H7 (cell line): ENCODE measurements at places on chromosomes 1 and 21.

DNA sequence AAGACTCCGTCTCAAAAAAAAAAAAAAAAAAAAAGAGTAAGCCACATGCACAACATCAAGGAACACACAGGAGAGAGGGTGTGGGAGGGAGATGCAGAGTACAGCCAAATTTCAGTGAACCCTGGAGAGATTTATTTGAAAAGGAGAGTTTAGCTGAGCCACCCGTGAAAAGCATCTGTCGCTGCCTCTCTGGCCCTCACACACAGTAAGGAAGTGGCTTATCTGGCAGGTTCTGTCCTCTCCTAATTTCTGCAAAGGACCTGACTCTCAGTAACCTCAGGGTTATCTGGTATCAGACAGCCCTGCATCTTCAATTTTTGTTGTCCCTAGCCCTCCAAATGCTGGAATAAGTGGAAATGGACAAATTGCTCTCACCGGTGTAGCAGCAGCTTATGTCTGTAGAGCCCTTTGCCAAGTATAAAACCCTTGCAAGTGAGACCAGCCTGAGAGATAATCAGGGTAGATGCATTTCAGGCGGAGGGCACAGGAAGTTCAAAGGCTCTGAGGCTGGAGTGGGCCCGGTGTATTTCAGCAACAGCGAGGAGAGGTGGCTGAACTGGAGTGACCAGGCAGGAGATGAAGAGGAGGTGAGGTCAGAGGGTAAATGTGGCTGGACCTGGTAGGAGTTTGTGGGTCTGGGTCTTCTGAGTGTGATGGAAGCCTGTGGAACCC is 16.7 kb upstream of the IL10RB start:
- no peak for DNase-seq

DNA sequence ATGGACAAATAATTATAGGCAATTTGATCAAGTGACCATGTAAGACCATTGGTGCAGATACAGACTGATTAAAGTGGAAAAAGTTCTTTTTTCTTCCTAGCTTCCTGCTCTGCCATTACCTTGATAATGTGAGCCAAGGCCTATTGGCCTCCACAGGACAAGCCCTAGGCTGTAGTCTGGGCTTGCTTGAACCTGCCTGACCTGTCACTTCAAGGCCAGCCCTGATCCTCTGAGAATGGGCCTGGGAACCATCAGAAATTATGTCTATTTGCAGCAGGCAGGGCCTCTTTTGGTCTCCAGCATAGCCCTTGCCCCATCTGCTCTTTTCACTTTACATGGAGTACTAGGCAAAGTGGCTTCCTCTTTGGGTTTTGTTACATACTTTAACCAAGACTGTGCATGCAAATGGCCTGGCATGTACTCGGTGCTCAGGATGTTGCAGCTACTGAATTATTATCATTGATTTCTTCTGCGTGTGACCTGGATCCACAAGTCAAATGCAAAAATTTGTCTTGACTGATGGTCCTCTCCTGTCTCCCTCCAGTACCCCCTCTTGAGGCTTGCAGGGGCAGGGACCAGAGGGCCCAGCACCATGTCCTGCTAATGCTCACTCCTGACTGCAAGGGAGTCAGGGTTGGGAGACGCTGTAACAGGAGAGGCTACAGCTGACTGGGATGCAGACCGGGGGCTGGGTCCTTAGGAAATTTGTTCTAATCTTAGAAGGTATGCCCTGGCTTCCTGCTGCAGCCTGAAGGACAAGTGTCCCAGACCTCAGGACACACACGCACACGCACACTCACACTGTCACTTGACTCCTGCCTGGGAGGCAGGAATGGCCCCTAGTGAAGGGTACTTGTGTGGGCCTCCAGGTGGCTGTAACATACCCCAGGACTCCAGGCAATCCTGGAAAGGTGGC is 39.4 kb downstream of the RCSD1 start:
- DNase-seq, result no peak

GRCh38 chr1:247467129-247467528 is 9.2 kb upstream of the OR2B11 start:
- DNase-seq, result no peak

DNA sequence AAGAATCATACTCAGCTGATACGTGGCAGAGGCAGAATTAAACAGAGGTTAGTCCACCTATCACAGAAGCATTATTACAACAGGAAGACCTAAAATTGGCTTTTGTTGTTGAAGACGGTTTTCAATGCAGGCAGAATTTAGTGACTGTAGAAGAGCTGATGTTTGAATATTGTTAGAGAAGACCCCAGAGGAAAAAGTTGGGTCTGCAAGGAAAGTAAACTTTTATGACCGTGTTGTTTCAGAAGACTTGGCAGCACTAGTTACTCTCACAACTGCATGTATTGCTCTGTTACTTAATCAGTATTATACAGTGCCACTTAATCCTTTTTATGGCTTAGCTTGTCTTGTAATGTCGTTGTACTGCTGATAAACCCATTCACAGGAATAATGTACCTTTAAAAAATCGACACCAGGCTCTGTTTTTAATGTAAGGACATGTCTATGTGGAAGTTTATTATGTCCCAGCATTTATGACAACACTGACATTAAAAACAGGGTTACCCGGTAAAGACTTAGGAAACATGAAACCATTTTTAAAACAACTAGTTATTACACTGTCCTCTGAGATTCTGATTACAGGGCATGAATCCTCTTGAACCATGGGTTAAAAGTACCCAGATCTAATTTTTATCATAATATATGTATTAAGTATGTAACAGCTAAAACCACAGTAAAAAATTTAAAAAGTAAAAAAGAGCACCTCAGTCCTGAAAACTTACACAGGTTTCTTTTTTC is 235.4 kb downstream of the TTLL7 start:
- no peak for DNase-seq

- DNase-seq, result no peak
These were observed 34.7 kb downstream of the STYXL2 start for GRCh38 chr1:167128261-167129227.

DNA sequence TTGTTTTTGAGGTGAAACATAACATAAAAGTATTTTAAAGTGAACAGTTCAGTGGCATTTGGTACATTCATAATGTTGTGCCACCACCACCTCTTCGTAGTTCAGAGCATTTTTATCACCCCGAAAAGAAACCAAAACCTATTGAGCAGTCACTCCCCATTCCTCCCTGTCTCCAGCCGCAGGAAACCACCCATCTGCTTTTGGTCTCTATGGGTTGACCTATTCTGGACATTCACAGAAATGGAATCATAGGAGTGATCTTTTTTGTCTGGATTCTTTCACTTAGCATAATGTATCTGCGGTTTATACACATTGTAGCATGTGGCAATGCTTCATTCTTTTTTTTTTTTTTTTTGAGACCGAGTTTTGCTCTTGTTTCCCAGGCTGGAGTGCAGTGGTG is 141.2 kb downstream of the VPS13D start:
- DNase-seq, result no peak

DNA sequence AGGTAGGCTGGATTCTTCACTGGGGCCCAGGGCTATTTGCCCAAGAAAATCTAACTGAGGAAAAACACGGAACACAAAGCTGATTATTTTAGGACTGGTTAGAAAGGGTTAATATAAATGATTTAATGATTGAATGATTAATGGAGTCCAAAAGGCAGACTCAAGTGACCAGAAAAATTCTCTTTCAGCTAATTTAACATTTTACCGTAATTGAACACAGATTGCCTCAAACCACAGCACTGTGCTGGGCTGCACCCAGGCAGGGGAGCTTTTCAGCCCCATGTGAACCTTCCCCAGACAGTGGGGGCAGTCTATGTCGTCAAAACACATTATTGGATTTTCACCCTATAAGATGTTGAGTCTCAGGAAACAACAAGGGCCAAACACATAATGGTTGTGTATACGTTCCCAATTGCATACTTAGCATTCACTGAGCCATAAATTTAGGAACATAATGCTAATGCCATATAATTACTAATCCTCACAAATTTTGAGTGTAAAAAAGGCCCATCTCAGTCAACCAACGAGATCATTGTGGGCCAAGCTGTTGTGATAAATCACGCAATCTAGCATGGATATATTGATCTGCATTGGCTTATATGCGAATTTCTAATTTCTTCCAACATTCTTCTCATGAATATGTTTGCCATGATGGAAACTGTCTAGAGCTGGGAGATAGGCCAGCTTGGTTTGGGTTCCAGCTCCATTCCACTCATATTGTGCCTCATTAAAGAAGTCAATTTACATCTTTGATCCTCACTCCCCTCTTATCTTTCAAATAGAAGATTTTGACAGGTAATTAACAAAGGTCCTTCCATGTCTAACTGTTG is 27.7 kb downstream of the DSCAM start:
- DNase-seq, result no peak

GRCh38 chr1:50177994-50178393 is 69.3 kb downstream of the ELAVL4 start:
- no peak for DNase-seq

- no peak for DNase-seq
These were observed 34.9 kb upstream of the PTGFRN start for GRCh38 chr1:116874733-116875249.

- DNase-seq, result peak; percentile 69
These were observed 33.0 kb upstream of the ADARB1 start for GRCh38 chr21:45041351-45041805.

GRCh38 chr1:34829250-34829649 is 30.3 kb downstream of the SMIM12 start:
- no peak for DNase-seq

DNA sequence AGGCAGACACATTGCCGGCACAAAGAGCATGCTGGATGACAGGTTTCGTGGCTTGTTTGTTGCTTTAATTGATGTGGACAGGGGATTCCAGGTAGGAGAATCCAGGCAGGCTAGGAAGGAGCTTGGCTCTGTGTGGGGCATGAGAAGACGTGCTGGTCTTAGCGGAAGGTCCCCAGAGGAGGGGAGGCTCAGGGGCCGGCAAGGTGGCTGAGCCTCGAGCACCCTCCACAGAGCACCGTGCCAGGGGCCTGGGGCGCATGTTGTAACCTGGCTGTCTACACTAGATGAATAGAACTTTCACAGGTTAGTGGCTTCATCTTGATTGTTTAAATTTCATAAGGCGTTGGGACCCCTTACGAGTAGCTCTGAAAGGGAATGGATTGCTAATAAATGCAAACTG is 223.1 kb downstream of the CAMTA1 start:
- DNase-seq, result peak; percentile 33

DNA sequence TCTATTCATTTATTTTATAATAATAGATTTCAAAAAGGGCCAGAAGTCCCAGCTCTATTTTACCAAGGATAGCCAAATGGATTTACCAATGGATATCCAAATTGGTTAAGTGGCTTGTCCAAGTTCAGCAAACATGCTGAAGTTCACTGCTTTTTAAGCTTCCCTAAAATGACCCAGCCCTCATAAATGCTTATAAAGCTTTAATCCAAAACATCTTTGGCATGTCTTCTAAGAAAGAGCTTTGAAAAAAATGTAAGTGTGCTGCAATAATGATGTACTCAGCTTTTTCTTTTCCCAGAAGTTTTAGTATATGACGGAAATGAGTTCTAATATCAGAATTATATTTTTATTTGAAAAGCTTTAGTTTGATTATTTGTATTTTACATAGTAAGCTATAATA is 451.5 kb upstream of the ADAMTS5 start:
- DNase-seq, result no peak

GRCh38 chr1:93598396-93598795 is 83.2 kb downstream of the BCAR3 start:
- DNase-seq, result no peak

DNA sequence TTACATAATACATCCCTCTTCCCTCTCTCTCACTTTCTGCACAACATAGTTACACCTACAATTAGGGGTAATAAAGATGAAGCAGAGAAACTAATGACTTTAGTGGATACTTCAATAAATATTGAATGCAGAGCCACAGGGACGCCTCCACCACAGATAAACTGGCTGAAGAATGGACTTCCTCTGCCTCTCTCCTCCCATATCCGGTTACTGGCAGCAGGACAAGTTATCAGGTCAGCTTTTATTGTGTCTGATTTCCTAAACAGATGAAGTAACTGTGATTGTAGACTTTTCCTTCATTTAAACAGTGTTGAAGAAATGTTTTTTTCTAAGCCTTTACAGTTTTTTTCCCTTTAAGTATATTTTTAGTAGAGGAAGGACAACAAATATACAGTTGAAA is 281.6 kb downstream of the TPR start:
- no peak for DNase-seq

DNA sequence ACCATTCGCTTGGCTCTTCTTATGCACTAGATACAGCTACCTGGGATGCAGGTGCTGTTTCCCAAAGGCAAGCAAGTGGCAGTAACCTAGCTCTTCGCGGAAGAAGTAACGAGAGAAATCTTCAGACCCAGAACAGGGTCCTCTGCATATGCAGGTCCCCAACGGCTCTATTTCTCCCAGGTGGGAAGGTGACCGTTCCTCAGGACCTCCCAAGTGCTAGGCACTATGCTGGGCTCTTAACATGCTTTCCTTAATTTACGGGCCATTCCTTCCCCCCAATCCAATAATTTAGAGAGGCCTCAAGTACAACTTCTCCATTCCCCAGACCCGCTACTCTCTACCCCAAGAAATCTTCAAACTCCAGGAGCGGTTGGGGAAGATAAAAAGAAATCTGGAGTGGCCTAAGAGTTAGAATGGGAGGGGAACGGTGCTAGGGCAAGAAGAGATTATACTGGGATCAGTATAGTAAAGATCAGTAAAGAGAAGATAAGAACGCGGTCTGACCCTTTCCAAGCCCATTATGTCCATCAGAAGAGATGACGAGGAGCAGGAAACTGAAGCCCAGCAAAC is 410 bp downstream of the TXNDC12 start:
- no peak for DNase-seq

GRCh38 chr1:226549094-226549936 is 751 bp downstream of the STUM start:
- DNase-seq, result peak; percentile 74

- DNase-seq, result no peak
These were observed 15.2 kb downstream of the PLPPR4 start for GRCh38 chr1:99279525-99279924.

DNA sequence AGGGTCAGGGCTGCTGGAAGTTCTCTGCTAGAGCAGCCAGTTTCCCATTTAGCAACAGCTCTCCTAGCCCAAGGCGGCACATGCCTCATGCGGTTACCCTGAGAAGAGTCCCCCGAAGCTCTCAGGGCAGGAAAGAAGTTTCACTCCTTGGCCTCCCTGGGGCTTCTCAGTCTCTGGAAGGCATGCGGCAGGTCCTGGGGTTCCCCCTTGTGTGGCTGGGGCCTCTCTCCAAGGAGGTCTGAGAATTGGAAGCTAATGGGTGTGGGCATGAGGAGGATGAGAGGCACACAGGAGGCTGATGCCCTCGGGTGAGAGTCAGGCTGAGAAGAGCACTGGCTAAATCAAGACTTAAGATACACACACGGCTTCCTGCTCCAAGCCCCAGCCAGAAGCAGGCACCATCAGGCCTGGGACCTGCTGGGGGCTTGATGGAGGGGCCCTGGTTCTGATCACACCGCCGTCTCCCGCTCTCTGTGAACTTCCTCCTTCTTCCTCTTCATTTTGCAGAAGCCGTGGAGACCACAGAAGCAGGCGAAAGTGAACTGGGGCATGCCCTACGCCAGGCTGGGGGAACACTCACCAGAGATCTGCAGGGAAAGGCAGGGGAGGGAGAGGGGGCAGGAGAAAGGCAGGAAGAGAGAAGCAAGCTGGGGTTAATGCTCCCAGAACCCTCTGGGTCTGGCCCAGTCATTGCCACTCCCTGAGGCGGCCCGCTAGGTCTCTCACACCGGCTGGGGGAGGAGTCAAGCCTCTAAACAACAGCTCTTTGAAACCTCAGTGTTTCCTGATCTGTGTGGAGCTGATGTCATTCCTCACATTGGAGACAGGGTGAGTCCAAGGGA is 15.1 kb downstream of the BLACAT1 start:
- DNase-seq, result peak; percentile 82
